ENCODE measurements at places on chromosomes 3 and 15. TPM values are rescaled to one million over a fixed set of nuclear protein-coding genes. Genes with fewer than 3 reads are reported as not detected.
A peak's percentile ranks its signal among the peaks of the same experiment; 100 is the strongest.

GRCh38 chr3:47813551-47814177 lies 10.7 kb downstream of the DHX30 start:
- H3K27me3 ChIP-seq: no peaks in the 10 kb centered on the region
- no peak overlapping the region for H3K27ac ChIP-seq
- H3K4me1 ChIP-seq: no peaks in the 10 kb centered on the region

GRCh38 chr3:29696311-29696710 lies 415.4 kb downstream of the RBMS3 start:
- H3K27ac ChIP-seq: no peak overlapping the region
- no peaks in the 10 kb centered on the region for H3K36me3 ChIP-seq
- DNase-seq: no peak
- H3K27me3 ChIP-seq: no peaks in the 10 kb centered on the region

DNA sequence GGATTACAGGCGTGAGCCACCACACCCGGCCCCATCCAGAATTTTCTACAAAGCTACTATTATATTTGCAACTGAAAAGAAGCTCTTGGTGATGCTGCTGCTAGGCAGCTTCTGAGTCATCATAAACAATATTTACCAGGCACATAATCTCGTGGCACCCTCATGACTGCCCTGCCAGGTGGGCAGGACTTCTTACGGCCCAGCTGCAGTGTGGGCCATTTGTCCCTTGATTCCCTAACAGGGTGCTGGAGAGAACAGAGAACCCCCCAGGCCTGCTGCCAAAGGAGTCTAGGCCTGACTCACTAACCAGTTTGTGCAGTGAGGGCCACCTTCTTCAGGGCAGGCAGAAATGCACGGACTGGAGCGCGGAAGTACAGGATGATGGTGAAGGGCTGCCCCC lies 4.9 kb downstream of the EPB42 start:
- H3K27ac ChIP-seq: no peak overlapping the region
- no peaks in the 10 kb centered on the region for H3K36me3 ChIP-seq
- DNase-seq: no peak
- H3K4me3 ChIP-seq: no peak overlapping the region

- DNase-seq: no peak
Measured at GRCh38 chr3:157086060-157086750, 73.7 kb downstream of the CCNL1 start.

DNA sequence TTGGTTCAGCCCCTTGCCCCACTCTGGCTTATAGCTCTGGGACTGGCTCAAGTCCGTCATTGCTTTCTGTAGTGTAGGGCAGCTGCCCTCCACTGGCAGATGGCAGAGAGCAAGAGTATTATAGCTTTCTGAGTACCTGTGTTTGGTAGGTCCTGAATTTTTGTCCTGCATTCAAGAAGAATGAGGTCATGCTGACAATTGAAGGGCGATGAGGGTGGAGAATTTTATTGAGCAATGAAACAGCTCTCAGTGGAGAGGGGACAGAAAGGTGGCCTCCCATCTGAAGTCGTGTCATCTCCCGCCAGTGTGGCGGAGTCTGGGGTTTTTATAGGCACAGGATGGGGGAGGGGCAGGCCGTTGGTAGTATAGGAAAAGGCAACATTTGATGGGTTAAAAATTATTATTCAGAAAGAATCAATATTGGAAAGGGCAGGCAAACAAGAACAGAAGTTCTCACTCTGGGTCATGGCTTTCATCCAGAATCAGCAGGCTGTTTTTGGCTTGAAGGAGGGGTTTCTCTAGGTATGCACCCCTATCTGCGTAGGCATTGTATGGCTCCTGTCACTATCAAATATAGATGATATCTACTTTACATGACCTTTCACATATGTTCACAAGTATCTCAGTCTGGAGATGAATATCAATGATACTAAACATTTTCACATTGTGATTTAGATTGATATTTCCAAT lies 1239.7 kb upstream of the ALCAM start:
- H3K27me3 ChIP-seq: no peaks in the 10 kb centered on the region
- DNase-seq: peak; percentile 3
- no peak overlapping the region for H3K27ac ChIP-seq
- H3K36me3 ChIP-seq: no peaks in the 10 kb centered on the region

Gene IQGAP1
- total RNA-seq: 159 TPM

Gene AMIGO3
- total RNA-seq: 10.4 TPM

Gene P2RY13
- not detected for total RNA-seq
